ENCODE measurements at places on chromosomes 7 and 10.

- DNase-seq: no peak
These were observed 67.5 kb downstream of the ATXN7L1 start for GRCh38 chr7:105808703-105809590.

GRCh38 chr7:4882169-4883032, 1.1 kb downstream of the RADIL start:
- DNase-seq: peak; percentile 73

DNA sequence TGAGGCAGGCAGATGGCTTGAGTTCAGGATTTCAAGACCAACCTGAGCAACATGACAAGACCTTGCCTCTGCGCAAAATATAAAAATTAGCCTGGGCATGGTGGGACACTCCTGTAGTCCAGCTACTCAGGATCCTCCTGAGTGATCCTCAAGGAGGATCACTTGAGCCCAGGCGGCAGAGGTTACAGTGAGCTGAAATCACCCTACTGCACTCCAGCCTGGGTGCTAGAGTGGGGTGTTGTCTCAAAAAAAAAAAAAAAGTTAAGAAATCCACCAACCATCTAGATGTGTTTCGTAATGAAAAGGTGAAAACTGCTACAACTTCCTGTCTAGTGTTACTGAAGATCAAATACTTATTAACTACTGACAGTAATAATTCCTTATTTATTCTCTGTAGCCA, 8.1 kb downstream of the GLCCI1 start:
- no peak for DNase-seq

DNA sequence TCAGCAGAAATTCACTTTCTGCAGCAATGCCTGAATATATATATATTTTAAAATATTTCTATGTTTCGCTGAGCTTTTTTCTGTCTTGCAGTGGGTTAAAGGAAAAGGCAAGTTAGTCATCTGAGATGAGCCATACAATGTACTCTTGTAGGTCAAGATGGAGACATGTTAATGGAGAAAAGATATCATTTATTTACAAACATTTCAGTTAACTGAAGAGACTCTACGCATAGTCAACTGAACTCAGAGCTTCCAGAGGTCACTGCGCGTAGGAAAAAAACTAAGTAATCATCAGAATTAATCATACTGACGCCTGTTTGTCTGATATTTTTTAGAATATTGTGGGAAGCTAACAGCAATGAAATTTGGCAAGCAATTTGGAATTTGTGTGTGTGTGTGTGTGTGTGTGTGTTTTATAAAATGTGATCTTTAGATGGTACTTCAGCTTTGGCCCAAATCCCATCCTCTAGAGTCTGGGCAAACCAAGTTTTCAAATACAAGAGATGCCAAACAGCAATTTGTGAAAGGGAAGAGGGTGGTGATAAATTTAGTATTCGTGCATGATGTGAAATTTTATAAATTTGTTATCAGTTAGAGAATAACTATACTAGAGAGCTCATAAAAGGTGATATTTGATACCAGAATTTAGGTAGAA, 193.9 kb upstream of the AGR3 start:
- DNase-seq: no peak

DNA sequence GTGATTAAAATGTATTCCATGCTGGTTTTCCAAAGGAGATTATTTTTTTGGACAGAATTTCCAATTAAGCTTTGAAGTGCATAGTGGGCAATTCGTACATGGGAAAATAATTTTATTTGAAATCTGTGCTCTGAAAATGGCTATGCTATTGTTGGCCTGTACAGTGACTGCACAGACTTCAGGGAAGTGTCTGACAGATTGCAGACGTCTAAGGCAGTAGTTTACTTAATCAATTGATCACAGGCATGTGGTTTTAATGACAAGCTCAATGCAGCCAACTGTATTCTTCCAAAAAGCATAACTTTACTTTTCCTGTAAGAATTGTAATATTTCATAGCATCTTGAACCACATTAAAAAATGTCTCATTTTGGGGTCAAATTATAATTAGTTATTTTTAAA, 102.0 kb downstream of the SEMA3C start:
- no peak for DNase-seq

GRCh38 chr7:88576720-88577119, 182.8 kb upstream of the ZNF804B start:
- DNase-seq: no peak

DNA sequence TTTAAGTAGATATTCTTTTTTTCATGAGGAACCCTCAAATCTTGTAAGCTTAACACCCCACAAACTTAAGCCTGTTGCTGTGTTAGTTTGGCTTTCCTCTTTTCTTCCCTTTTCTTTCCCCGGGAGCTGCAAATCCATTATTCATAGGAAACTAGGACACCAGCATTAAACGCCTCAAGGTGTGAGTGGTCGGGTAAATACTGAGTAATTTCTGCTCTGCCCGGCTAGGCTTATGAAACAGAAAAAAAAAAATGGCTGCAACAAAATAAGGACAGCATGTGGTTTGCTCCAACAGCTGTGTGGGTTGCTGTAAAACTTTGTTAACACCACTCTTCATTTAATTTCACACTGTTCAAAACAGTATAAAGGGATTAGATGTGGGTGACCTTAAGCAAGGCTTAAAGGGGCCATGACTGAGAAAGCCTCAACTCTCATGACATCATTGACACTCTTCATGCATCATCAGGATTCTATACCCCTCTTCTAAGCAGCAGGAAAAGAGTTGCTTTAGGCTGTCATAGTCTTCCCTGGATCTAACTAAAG, 104.1 kb downstream of the AOAH start:
- DNase-seq: no peak

DNA sequence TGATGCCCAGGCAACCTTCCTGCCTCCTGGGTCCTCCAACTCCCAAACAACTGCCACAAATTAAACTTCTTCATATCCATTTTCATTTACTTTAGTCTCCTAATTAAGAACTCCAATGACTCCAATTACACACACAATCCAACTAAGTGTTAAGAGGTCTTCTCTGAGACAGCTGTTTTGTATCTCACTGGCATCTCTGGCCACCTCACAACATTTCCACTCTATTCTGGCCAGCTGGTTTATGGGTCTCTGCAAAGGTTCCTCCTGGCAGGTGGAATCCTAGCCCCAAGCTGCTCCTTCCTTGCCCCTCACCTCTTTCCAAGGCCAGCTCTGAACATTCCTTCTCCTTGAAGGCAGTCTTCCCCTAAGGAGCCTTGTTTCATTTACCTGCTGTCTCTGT, 123.1 kb upstream of the HPS1 start:
- no peak for DNase-seq

DNA sequence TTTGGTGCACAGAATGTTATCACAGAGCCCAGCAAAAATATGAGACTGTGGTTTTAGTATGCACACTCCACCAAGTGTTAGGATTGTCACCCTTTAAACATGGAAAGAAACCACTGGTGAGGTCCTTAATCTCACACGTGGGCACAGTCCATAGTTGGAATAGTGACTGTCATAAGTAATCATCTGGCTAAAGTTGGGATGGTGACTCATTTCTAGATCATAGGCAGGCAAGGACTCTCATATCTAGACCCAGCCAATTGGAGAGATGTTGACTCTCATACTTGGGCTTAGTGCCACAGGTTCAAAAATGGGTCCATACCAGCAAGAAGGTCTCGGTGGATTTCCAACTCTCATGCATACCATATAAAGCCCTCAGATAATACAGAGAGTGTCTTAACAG, 39.6 kb upstream of the ZNF680 start:
- DNase-seq: no peak

All from cerebellar nuclear complex (tissue), 1 donor.